SJSA1 (cell line): ENCODE measurements at places on chromosomes 6 and 20. TPM values are rescaled to one million over a fixed set of nuclear protein-coding genes. Genes with fewer than 3 reads are reported as not detected.

The POPDC3 gene
- total RNA-seq = 41.7 and 51.3 TPM in 2 replicates

The ZBTB46 gene
- total RNA-seq = 2.4 and 3.8 TPM in 2 replicates

DNA sequence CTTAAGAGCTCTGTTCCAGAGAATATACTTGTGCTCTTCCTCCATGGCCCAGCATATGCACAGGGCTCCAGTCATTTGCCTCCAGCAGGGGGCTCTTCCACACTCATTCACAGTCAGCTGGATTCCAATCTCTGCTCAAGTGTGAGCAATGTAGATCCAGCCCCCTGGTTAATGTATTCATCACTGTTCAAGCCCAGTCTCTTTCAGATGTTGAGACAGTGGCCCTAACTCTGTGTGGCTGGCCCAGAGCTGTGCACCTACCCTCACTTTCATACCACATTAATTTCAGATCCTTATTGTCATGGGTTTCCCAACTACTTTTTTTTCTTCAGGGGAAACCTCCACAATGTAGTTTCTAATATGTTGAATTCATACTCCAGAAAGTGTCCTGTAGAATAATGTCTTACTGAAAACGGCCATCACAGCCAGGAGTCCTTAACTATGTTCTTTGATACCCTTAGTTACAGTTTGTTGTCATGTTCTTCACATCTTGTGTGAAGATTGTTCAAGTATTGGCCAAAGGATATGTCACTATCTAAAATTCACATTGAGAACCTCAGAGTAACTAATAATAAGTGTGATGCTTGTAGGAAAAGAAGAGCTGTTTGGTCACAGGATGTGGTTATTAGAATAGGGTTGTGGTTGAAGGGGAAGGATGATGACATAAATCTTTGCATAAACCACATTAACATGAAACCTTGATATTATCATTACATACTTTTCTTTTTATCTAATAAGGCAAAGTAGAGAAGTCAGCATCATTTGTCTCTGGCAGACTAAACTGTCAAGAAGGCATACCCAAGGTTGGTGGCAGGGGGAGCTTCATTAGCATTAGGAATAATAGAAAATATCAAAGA is 14.4 kb upstream of the HLA-DQA1 start:
- DNase-seq = peak; percentile 16

GRCh38 chr20:52493171-52493721 is 301.7 kb upstream of the ZFP64 start:
- peak; percentile 50 for DNase-seq

DNA sequence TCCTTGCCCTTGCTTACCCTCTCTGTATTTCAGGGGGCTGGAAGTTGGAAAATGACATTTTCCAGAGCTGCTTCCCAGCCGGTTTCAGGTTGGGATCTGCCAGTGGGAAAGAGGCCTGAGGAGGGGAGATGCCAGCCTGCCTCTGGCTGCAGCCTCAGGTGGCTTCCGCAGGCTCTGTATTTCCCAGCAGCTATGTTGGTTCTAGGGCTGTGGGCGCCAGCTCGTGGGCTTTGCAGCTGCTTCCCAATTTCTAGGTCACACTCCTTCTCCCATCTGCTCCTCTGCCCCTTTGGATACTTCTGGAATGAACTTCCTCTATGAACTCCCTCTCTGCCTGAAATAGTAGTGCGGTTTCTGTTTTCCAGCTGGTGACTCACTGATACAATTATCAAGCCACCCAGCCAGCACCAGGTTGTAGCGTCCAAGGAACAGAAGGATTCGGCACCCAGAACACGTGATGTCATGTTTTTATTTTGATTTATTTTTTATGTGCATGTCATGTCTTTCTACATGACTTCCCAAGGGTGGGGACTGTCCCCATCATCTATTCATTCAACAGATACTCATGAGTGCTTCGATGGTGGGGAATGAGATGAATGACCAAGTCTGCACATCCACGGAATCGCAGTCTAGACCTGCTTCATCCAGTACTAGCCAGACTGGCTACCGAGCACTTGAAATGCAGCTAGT is 38.0 kb downstream of the TGM2 start:
- peak; percentile 93 for DNase-seq

DNA sequence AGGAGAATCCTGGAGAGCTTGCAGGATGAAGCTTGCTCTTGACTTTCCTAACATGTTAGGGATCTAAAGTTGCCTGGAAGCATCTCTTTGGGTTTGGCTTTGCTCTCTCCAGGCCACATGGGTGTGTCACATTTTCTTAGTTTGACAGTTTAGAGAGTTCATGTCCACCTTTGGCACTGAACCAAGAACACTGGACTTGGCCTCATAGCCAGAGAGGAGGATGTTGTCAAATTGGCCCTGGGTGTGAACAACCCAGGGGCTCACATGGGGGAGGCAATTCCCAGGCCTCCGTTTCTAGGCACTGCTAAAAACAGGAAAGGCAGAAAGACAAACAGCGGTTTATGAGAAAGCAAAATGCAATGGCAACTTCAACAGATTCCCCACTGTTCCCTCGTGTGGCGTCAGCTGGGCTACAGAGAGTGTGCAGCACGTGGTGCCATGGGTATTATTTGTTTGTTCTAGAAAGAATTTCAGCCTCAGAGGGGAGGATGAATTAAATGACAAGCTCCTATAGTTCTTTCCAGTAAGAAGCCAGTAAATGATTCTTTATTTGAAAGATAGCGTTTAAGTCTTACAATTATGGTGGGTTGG is 93.9 kb downstream of the CLIC5 start:
- no peak for DNase-seq

- no peak for DNase-seq
These were observed 1006.8 kb upstream of the MANEA start for GRCh38 chr6:94570581-94570980.

The FARS2 gene
- total RNA-seq = 6.8 and 13.3 TPM in 2 replicates

GRCh38 chr6:92942549-92942948 is 476.8 kb downstream of the EPHA7 start:
- no peak for DNase-seq

DNA sequence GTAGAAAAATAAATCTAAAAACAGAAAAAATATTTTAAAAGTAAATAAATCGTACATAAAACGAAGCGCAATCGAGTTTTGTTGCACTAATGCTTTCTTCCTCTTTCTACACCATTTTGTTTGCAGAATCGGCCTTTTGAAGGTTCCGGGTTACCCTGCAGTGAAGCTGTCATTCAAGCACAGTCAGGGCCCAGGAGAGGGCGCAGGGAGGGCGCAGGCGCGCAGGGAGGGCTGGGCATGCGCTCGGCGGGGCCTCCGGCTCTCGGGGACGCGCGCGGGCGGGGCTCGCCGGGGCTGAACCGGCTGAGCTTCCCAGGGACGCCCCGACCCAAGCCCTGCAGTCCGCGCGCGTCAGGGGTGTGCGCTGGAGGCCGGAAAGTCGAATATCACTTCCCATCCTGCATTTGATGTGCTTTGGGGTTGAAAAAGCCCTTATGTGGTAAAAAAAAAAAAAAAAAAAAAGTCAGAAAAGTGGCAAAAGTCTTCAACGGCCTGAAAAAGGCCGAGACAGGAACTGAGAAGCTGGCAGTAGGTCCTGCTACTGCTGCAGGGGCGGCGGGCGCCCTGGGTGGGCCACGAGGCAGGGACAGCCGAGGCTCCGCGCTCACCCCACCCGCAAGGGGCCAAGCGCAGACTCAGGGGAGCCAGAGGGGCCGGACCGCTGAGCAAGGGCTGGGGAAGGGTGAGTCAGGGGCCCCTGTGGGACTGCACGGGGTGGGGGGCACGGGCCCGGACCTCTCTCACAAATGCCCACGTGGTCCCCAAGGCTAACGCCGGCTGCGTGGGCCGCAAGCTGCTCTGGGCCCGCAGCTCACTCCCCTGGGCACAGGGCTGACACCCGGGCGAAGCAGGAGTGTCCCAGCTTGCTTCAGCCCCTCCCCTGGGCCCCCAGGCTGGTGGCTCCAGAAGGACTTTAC is 40.5 kb downstream of the THBS2 start:
- DNase-seq = peak; percentile 92

DNA sequence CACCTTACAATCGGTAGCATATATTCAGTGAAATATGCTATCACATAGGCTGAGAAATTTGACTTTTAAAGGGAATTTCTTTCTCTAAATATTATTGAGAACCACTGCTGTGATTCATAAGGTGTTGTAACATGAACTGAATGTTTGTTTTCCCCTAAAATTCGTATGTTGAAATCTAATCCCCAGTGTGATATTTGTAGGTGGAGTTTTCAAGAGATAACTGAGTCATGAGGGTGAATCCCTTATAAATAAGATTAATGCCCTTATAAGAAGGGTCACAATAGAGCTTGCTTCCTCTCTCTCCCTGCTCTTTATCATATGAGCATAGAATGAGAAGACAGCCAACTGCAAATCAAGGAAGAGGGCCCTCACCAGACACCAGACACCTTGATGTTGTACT is 64.8 kb downstream of the LMBRD1 start:
- no peak for DNase-seq

The IRAK1BP1 gene
- total RNA-seq = 0.16 and 0.24 TPM in 2 replicates

DNA sequence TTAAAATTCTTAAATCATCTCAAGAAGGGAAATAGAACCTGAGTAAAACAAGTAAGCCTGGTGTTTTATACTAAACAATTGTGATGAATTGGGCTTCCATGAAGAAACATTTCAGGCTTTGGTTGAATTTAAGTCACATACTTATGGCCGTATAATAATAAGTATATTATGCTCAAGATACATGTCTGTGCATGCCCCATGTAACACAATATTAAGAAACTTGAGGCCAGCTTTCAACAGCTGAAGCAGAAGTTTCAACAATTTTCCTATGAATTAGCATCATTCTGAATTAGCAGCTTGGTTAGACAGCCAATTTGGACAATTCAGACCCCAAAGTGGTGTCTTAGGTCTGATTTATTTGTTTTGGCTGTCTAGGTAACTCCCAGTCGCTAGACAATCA is 243.7 kb downstream of the MYLK4 start:
- DNase-seq = no peak

GRCh38 chr6:22078802-22079545 is 217.9 kb downstream of the PRL start:
- DNase-seq = no peak

GRCh38 chr20:8602389-8603116 is 466.3 kb upstream of the PLCB4 start:
- peak; percentile 7 for DNase-seq

DNA sequence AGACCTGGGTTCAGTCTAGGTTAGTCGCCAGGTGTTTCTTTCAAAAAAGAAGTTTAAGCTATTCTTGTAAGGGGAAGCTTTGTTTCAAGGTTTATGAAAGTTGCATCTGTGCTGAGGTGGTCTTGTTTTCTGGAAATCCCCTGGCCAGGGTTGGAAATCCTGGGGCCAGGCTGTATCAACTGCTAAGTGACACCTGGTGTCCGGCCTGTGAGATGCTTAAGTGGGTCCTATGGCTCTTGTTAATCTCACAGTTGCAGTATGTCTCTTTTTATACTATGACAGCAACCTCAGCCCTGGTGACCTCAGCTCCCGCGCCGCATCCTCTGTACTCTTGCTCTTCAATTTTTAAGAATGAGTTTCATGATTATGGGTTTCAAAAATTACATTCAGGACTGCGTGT is 72.0 kb downstream of the CHMP4B start:
- no peak for DNase-seq

The ORC3 gene
- total RNA-seq = 35.3 and 60.4 TPM in 2 replicates

DNA sequence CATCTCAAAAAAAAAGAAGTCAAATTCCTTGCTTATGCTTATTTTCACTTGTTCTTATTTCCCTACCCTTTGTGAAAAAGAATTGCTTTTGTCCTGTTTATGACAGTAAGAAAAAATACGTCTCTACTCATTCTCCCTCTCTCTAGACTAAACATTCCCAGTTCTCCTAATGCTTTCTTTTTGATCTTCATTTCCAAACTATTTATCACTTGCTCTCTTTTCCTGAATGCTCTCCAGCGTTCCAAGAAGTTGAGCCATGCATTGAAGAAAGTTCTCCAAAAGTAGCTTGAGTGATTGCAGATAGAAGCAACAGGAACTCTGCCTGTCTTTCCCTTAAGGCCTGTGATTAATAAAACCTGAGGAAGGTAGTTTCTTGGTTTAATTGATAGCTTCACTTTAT is 53.1 kb upstream of the TMEM170B start:
- DNase-seq = no peak

The MUC21 gene
- not detected in 2 replicates for total RNA-seq

GRCh38 chr6:33685411-33686224 is 25.9 kb downstream of the UQCC2 start:
- no peak for DNase-seq

The ZMYND8 gene
- total RNA-seq = 6.0 and 13.5 TPM in 2 replicates

The RRAGD gene
- not detected in 2 replicates for total RNA-seq

The RNF39 gene
- total RNA-seq = not detected in 2 replicates

DNA sequence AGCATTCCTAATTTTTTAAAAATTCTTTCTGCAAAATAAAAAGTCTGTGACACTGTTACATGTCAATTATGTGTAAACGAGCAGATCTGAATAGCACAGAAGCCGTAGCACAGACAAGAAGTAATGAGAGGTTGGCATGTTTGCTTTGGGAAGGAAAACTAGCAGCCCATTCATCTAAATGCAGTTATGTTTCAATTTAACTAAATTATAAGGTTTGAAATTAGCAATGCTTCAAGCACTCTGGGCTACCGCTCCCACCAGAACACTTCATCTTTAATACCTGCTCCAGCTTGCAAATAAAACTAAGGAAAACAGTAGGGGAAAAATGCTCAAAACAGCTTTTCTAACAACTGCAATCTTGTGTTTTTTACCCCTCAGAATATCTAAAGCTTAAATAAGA is 73.9 kb downstream of the PTPRK start:
- DNase-seq = no peak

DNA sequence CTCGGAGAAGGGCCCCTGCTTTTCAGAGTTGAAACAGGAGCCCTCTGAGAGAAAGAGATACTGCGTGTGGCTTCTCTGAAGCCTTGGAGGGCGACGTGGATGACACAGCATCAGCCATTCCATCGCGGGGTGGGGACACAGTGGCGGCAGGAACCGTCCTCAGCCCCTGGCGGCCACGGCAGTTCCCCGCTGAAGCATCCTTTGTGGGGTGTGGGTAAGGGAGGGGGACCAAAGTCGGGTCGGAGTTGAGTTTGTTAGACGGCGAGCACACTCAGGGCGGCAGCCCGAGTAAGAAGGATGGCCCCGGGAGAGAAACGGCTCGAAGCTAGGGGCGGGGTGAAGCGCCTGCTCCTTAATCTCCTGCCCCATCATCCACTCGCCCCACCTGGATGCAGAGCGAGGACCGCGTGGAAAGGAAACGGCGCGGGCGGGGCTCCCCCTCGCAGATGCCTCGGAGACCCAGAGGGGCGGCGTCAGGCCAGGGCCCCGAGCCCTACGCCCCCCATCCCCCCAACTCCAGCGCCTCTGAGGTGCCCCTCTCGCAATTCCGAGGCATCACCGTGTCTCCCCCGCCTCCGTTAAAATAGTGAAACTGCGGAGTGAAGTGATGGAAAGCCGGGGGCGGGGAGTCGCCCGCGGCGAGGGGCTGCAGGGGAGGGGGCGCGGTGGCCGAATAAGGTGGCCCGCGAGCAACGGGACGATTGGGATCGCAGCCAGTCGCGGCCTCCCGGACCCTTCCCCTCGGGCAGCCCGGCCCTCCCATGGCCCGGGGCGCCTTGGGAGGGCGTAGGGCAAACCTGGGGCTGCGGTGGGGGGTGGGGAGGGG is 796 bp upstream of the RREB1 start:
- peak; percentile 56 for DNase-seq

The HLA-DRB1 gene
- not detected in 2 replicates for total RNA-seq

The DACT2 gene
- not detected in 2 replicates for total RNA-seq

The PLAGL1 gene
- 3.4 and 7.2 TPM in 2 replicates for total RNA-seq
